Posterior vena cava (tissue), 2 donors: ENCODE measurements at places on chromosomes 16 and 17. TPM values are rescaled to one million over a fixed set of nuclear protein-coding genes. Genes with fewer than 3 reads are reported as not detected.

- DNase-seq: peak; percentile 99
Measured at GRCh38 chr16:2267913-2268666, at the start of gene RNPS1. TSS of gene RNPS1 (minus strand) at chr16:2268126. CDS start at chr16:2264643, 3,483 bp downstream.

- DNase-seq: no peak
Measured at GRCh38 chr17:4833941-4834680, 971 bp downstream of the MINK1 start.

GRCh38 chr16:67676516-67676915, 9.9 kb downstream of the C16orf86 start:
- no peak for DNase-seq

The TCAP gene
- 0.81 TPM for total RNA-seq
